ENCODE measurements at places on chromosomes 4 and X.

DNA sequence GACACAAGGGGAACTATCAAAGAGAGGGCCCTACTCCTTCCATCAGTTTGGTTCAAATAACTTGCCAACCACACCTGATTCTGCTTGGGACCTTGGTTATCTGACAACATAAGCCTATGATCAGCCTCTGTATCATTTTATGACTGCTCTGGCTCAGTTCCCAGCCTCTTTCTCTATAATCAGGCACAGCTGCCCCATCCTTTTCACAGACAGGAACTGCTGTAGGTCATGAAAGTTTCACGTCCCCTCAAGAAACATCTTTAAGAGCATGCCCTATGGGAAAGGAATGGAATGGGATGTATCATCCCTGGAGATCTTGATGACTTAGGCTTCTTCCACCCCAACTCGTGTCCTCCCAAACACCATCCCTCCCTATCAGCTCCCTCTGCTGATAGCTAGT is 243.4 kb downstream of the AR start:
- no peak for DNase-seq

DNA sequence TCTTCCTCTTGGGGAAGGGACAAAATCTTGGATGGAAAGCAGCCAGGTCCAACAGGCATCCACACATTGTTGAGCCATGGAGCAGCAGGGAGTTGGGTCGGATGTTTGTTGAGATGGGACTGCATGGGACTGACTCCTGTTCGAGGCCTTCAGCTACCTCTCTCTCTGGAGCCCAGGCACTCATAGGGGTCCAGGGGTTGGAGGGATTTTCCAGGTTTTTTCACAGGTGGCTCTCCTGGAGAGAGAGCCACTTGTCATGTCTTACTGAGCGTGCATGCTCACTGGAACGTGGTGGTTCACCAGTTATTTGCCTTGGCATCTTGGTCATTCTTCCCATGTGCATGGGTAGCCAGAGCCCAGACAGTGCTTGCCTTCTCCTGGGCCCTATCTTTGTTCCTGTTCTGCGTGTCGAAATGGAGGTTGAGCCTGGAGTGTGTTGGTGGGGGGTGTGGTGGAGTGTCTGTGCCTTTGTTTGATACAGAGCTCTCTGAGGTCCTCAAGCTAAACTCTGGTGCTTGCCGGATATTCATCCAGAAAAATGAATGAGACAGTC is 60.6 kb downstream of the NBDY start:
- DNase-seq = no peak

GRCh38 chr4:158043971-158044618 is 128.7 kb downstream of the GASK1B start:
- DNase-seq = no peak

- DNase-seq = no peak
Measured at GRCh38 chr4:184112006-184112550, 105.6 kb downstream of the ENPP6 start.

GRCh38 chr4:66571145-66571695 is 900.9 kb upstream of the EPHA5 start:
- DNase-seq = no peak

GRCh38 chr4:70518716-70519115 is 347 bp downstream of the AMTN start:
- no peak for DNase-seq

- no peak for DNase-seq
Measured at GRCh38 chr4:112885897-112886296, 163.6 kb upstream of the ANK2 start.

DNA sequence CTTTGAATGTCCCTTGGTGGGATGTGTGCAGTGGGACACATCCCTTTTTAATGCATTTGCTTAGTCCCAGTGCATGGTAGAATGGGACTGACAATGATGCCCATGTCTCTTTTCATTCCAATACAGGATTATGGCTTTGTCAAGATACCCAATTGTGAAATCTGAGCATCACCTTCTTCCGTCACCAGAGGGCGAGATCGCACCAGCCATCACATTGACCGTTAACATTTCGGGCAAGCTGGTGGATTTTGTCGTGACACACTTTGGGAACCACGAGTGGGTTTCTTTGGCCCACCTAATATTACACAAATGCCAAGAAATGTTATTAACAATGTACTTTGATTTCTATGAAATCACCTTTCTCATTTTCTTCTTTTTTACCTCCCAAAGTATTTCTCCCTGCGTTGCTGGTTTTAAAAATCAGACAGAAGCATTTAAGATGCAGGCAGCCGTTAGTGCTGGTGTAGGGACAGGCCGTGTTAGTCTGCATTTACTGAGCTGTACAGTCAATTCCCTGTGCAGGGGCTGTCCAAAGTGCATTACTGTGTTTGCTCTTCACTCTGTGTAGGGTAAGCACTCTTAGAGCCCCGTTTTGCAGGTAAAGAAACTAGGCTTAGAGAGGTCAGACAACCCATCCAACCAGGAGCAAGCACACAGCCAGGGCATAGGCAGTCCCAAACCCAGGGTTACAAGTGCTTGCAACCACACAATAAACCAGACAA is 46.5 kb downstream of the CWH43 start:
- DNase-seq = no peak

- DNase-seq = no peak
Measured at GRCh38 chr4:184924516-184924915, 93.8 kb upstream of the HELT start.

GRCh38 chrX:103503163-103503852 is 16.0 kb downstream of the RAB40A start:
- no peak for DNase-seq

GRCh38 chrX:113747274-113747973 is 836.5 kb upstream of the HTR2C start:
- no peak for DNase-seq

- no peak for DNase-seq
Measured at GRCh38 chrX:148784137-148784536, 283.7 kb downstream of the AFF2 start.

- DNase-seq = no peak
Measured at GRCh38 chr4:169189372-169189771, 81.4 kb downstream of the SH3RF1 start.

GRCh38 chrX:13651150-13651549 is 1.8 kb upstream of the TCEANC start:
- no peak for DNase-seq

- DNase-seq = no peak
Measured at GRCh38 chr4:5808081-5808741, 84.7 kb downstream of the CRMP1 start.

DNA sequence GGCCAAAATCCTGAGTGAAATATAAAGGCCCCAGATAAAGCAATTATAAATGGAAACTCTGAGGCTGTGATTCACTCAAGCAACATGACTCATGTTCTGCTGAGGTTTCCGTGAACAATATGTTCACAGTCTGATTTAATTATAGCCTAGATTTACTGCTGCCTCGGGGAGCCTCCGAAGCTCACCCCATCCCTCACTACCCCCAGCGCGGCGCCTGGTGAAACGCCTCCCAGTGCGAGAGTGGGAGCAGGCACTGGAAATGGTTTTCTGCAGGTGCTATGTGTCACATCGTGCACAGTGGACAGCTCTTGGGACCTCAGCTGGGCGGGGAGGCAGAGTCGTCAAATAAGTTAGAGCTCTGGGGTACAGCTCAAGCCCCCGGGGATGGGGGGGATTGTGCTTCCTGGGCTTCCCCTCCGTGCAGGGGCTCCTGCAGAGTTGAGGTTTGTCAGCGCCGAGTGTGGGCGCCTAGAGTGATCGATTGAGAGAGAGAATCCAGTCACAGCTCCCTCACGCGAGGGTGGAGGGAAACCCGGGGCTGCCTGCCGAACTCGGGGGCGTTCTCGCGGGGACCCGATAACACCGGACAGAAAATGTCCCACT is 110.6 kb downstream of the PHKA2 start:
- DNase-seq = no peak

Data from NCI-H187 (cell line).